Hematopoietic multipotent progenitor cell treated with erythropoietin and hydrocortisone succinate and interleukin-3 and kit ligand, for 17 days (in vitro differentiated cells): ENCODE measurements at places on chromosomes 13 and 19.

DNA sequence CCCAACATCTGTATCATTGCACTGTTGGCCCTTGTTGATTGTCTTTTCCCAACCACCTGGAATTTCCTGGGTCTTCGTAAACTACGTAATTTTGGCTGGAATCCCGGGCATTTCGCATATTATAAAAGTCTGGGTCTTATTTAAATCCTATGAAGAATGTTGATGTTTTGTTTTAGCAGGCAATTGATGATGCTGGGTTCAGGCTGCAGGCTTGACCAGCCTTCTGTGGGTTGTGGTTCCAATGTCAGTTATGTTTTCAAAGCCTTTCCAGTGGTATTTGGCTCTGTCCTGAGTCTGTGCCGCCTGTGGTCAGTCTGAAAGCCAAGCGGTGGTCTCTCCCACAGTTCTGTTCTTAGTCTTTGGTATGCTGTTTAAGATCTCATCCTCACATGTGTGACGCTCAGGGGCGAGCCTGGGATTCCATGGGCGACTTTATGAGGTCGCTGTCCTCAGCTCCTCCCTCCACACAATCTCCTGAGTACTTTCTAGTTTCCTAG is 12.4 kb downstream of the SLC35E1 start:
- DNase-seq, result no peak

- no peak for DNase-seq
These were observed 4.6 kb upstream of the EPS8L1 start for GRCh38 chr19:55071129-55071502.

DNA sequence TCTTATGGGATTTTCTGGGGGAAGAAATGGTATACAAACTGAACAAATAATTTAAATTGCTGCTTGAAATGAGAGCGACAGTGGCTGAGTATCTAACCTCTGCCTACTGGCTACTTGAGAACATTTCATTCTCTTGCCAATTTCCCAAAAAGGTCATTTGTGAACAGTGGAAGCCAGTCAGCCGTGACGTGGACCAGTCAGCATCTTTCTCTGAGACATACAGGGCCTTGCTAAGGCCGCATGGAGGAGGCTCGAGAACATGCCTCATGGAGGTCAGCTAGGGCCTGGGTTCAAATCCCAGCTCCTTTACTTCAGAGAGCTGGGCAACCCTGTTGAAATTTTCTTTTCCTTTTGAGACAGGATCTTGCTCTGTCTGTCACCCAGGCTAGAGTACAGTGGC is 20.3 kb downstream of the ZC3H4 start:
- no peak for DNase-seq

GRCh38 chr13:91154558-91155353 is 192.7 kb upstream of the MIR17HG start:
- DNase-seq, result no peak

GRCh38 chr19:44576843-44577565 is 36.4 kb upstream of the IGSF23 start:
- DNase-seq, result no peak

GRCh38 chr19:40466219-40466984 is 399 bp upstream of the SPTBN4 start:
- DNase-seq, result no peak

DNA sequence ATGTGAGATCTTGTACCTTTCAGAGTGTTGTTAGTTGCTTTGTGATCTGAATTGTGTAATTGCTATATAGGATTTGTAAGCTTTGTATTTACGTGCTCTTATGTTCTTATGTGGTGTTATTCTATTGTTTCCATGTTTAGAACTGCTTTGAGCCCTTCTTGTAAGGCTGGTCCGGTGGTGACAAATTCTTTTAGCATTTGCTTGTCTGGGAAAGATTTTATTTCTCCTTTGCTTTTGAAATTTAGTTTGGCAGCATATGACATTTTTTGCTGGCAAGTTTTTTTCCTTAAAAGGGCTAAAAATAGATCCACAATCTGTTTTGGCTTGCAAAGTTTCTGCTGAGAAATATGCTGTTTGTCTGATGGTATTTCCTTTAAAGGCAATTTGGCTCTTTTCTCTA is 1089.2 kb upstream of the PCDH9 start:
- DNase-seq, result no peak

- DNase-seq, result no peak
These were observed 297.8 kb downstream of the ZNF536 start for GRCh38 chr19:30670011-30670329.

- no peak for DNase-seq
These were observed 1300.7 kb downstream of the PCDH9 start for GRCh38 chr13:65929436-65929835.
